ENCODE measurements at places on chromosomes 3 and 15.

GRCh38 chr15:41904541-41905005 lies 10.7 kb upstream of the SPTBN5 start:
- no peak for DNase-seq

- no peak for DNase-seq
Observed at GRCh38 chr3:176262071-176262470, 935.2 kb downstream of the TBL1XR1 start.

GRCh38 chr15:93302080-93302765 lies 213.2 kb upstream of the RGMA start:
- DNase-seq = no peak

- DNase-seq = no peak
Observed at GRCh38 chr3:44412365-44412764, 65.1 kb downstream of the ZNF445 start.

DNA sequence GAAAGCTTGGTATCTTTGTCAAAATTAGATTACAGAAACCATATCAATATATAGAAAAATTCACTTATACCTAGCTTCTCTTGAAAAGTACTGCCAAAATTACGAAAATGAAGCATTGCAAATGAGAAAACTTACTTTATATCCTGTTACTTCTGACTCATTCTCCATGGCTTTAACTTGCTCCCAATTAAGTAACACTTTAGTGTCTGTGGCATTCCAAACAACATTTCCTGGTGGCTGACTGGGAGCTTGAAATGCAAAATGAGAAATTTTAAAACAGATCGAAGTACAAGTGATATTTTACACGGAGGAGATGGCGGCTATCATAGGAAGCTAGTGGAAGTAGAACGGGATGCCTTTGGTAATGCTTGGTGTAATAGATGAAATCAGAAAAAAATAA lies 347.3 kb downstream of the CNTN3 start:
- DNase-seq = no peak

DNA sequence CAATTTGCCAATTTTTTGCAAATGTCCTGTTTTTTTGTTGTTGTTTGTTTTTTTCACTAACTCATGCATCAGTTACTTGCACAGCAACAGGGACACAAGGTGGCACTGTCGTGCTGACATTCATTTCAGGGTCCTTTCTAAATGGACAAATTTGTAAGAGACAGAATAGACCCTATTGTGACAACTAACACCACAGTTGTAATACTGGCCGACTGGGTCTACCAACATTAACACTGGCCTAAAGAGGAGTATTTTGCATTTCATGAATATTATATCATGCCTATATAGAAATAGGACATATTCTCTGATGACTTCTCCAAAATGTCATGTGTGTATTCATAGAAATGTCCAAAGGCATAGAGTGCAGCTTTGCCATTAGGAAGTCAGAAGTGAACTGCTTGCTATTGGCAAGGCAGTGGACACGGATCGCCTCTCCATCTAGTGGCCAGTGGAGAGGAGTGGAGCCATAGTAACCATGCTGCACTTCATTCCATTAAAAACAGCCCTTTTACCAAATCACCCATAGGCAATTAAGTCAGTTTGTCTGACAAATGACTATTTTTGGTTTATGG lies 54.8 kb downstream of the ZBTB20 start:
- no peak for DNase-seq

All from RWPE2 (cell line).